ENCODE measurements at places on chromosomes 2 and 18.

GRCh38 chr18:395456-396250 lies 104.8 kb downstream of the COLEC12 start:
- peak; percentile 75 for DNase-seq

GRCh38 chr2:239462671-239463506 lies 62.1 kb upstream of the HDAC4 start:
- no peak for DNase-seq

- DNase-seq = no peak
Measured at GRCh38 chr2:79437433-79438267, 75.2 kb upstream of the CTNNA2 start.

DNA sequence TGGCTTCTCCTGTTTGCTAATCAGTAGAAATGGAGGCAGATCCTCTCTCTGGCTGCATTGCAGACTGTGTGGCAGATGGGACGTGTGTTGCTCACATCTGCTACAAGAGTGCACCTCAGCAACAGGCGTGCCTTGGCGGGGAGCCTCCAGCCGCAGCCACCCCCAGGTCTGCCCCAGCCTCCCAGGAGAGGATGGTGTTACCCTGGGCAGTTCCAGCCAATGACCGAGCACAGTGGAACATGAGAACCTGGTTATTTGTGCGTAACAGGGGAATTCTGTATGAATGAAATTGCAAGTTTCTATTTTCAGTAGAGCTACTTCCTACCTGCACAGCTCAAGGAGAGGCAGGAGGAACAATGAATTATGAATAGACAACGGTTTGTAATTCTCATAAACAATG lies 130.6 kb upstream of the CBLN2 start:
- DNase-seq = no peak

DNA sequence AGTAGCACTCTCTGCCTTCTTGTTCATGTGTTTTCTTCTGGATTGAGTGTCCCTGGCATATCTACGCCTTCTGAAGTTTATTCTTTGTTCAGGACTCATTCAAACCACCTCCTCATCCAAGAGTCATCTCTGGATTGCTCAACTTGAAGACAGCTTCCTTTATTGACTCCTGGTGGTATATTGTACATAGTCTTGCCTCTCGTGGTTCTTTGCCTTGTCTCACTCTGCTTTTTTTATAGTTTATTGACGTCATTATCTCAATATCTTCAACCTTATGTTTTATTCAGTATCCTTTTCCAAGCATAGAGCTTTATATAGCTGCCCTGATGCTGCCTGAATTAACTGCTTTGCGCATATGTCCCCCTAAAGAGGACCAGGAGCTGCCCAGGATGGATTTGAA lies 161.7 kb downstream of the INSIG2 start:
- DNase-seq = peak; percentile 71

GRCh38 chr18:57054891-57055290 lies 92.0 kb upstream of the BOD1L2 start:
- no peak for DNase-seq

DNA sequence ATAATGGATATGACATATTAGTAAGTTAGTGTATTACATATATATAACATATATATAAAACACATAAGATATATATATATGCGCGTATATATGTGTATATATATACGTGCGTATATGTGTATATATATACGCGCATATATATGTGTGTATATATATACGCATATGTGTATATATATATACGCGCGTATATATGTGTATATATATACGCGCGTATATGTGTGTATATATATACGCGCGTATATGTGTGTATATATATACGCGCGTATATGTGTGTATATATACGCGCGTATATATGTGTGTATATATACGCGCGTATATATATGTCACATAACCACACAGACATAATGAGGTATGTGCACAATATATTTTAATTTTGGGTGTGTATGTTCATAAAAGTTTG lies 327.8 kb downstream of the MEIS1 start:
- no peak for DNase-seq

DNA sequence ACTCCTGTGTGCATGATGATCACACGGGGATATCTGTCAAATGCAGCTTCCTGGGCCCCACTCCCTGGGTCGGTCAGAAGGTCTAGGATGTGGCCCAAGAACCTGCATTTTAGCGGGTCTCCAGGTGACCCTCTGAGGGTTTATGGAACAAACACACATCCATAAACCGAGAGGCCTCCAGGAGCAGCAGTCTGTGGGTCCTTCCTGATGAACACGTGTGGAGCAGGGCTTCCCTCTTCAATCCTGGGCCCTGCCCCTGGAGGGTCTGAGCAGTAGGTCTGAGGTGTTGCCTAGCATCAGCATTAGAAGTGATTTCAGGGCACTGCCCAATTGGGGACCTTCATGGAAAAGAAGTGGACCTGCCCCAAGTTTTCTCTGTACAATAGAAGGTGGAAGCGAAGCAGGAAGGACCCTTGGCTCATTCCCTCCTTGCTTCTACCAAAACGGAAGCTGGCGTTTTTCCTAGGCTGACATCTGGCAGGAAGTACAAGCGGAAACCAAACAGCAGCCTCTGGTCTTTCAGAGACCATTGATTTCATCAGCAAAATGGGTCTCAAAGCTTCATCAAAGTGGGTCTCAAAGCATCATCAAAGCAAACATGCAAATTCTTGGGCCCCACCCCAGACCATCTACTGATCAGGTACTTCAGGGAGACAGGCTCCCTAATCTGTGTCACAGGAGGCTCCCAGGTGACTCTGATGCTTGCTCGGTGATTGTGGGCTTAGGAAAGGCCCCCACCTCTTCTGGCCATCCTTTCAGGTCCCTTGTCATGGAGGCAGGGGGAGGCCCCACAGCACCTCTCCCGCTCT lies 30.7 kb downstream of the INO80C start:
- no peak for DNase-seq

Measured in AG08395 (cell line).